ENCODE measurements at places on chromosomes 11 and 22.

GRCh38 chr22:28629420-28630176 lies 50.0 kb downstream of the TTC28 start:
- no peak for DNase-seq

- no peak for DNase-seq
These were observed 4.6 kb upstream of the CERK start for GRCh38 chr22:46742576-46743221.

DNA sequence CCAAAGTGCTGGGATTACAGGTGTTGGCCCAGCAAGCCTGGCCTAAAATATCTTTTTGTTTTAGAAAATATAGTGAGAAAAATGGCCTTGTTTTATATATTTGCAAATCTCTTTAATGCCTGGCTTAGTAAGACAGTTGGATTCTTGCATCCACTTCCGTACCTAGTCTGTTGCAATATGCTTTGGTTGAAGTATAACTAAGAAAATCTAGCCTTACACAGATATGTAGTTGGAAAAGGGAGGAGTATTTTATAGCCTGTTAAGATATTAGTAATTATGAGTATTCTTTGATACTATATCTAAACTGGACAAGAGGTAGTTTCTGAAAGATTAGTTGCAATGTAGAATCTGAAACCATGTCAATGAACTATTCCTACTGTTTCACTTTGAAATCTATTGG lies 65.1 kb downstream of the ZNRF3 start:
- no peak for DNase-seq

GRCh38 chr22:32882774-32883530 lies 81.4 kb downstream of the TIMP3 start:
- no peak for DNase-seq

GRCh38 chr11:18310800-18311340 lies 11.1 kb downstream of the HPS5 start:
- peak; percentile 26 for DNase-seq

- no peak for DNase-seq
These were observed 9.4 kb downstream of the CCDC88B start for GRCh38 chr11:64349404-64349803.

- no peak for DNase-seq
These were observed 137.3 kb upstream of the RASSF10 start for GRCh38 chr11:12871788-12872321.

DNA sequence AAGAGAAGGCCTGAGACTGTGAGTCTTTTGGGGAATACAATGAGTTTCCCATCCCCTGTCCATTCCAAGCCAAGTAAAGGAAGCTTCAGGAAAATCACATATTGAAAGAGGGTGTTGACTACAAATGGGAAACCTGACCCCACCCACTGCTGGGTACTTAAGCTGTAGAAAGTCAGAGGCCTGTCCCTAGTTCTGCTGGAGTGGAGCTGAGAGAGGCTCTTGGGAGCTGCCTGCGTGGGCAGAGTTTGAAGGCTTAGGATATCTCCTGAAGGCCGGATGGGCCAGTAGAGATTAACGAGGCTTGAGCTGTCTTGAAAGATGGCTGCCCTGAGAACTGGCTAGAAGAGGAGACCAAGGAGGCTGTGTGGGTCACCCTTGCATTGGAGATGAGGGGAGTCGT lies 176.2 kb upstream of the NECTIN1 start:
- DNase-seq: no peak

GRCh38 chr11:112856133-112856532 lies 105.1 kb upstream of the NCAM1 start:
- DNase-seq: no peak

DNA sequence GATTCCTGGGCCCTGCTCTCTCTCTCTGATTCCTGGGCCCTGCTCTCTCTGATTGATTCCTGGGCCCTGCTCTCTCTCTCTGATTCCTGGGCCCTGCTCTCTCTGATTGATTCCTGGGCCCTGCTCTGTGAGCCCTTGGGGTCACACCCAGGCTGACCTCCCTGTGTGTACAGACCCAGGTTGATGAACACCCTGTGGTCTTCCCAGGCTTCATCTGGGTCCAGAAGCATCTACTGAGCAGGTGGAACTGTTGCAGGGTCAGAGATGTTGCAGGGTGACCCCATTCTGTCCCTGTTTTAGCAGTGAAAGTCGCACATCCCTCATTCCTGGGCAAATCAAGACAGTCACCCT lies 16.3 kb upstream of the GDPD5 start:
- DNase-seq: no peak

GRCh38 chr11:43557553-43558110 lies 122.9 kb upstream of the HSD17B12 start:
- no peak for DNase-seq

GRCh38 chr11:88813233-88813915 lies 252.4 kb downstream of the GRM5 start:
- no peak for DNase-seq

GRCh38 chr11:105701098-105701497 lies 91.2 kb downstream of the GRIA4 start:
- no peak for DNase-seq

DNA sequence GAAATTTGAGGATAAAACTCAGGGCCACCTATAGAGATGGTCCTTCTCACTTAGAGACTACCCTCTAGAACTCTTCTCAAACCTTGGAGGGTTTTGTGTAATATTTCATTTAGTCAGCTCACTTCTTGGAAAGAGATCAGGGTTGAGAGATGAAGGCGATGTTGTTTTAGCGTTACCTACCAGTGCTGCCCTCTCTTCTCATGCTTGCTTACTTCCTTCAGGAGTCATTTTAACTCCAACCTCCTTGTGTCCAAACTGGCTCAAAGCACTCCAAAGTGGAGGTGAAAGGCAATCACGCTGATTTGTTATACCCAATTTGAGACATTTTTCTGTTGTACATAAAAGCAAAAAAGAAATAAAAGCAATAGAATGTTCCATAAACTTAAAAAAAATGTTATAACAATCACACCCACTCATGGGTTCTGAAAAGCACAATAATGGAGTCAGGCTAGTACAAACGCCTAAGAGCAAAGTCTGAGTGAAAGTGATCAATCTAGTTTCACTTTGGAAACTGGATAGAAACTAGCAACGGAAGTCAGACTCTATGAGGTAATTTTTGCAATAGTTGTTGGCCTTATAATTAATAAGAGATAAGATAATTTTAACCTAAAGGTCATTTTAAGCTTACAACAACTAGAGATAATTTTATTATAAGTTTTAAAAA lies 117.1 kb downstream of the MRTFA start:
- DNase-seq: no peak

DNA sequence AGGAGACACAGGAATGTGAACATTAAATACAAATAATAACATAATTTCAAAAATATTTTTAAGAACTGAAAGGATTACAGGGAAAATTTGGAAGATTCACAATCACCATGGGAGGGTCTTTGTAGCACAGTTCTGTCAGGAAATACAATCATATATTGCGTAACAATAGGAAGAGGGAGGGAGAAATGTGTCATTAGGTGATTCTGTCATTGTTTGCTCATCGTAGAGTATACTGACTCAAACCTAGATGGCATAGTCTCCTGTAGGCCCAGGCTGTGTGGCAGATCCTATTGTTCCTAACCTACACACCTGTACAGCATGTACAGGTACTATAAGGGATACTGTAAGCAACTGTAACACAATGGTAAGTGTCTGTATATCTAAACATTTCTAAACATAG lies 330.4 kb downstream of the BRD1 start:
- DNase-seq: no peak

DNA sequence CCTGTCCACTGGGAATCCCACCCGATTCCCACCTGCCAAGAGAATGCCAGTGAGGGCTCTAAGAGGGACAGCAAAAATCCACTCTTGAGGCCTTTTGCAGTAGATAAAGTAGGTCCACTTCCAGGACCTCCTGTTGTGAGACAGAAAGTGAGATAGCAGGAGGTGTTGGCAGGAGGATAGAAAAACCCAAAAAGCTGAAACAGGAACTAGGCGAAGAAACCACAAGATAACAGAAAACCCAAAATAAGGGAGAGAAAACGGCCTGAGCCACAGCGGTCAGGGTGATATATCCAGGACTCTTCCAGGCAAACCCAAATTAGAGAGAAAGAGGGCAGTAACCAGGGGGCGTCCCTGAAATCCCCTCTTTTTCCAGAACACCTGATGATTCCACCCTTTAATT lies 79.7 kb upstream of the LINC01488 start:
- no peak for DNase-seq

- DNase-seq: no peak
These were observed 57.2 kb downstream of the SBF2 start for GRCh38 chr11:10236840-10237239.

DNA sequence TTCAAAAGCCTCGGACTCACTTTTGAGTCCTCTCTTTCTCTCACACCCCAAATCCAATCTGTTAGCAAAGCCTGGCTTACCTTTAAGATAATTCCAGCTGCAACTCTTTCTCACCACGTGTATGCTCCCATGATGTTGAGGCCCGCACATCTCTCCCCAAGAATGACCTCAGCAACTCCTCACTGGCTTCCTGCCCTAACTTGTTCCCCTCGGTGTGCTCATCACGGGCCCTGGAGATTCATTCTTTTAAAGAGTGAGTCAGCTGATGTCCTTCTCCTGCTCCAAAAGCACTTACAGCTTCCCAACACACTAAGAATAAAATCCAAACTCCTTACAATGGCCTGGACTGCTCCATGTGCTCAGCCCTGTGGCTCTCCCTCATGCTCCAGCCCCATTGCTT lies 1041.3 kb downstream of the OPCML start:
- no peak for DNase-seq

GRCh38 chr11:17767301-17767885 lies 32.8 kb downstream of the KCNC1 start:
- no peak for DNase-seq

DNA sequence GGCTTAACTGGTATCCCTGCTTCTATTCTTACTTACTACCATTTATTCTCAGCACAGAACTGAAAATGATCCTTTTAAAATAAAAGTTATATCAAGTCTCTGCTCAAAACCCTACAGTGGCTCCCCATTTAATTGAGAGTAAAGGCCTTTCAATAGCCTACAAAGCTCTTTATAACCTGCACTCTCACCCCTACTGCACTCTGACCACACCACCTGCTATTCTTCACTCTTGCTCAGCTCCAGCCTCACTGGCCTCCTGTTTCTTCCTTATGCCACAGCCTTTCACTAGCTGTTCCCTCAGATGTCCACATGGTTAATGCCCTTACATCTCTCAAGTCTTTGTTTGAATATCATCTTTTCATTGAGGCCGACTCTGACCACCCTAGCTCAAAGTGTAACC lies 40.9 kb upstream of the PPP2R1B start:
- DNase-seq: no peak

Measured in Calu3 (cell line).